NCI-H1092 (cell line): ENCODE measurements at places on chromosomes 2 and 18.

- no peak for DNase-seq
Measured at GRCh38 chr2:186533717-186534116, 47.7 kb downstream of the ZC3H15 start.

GRCh38 chr2:162337868-162338267 lies 6.1 kb upstream of the GCA start:
- DNase-seq = no peak

- DNase-seq = no peak
Measured at GRCh38 chr2:63300835-63301234, 250.2 kb downstream of the OTX1 start.

DNA sequence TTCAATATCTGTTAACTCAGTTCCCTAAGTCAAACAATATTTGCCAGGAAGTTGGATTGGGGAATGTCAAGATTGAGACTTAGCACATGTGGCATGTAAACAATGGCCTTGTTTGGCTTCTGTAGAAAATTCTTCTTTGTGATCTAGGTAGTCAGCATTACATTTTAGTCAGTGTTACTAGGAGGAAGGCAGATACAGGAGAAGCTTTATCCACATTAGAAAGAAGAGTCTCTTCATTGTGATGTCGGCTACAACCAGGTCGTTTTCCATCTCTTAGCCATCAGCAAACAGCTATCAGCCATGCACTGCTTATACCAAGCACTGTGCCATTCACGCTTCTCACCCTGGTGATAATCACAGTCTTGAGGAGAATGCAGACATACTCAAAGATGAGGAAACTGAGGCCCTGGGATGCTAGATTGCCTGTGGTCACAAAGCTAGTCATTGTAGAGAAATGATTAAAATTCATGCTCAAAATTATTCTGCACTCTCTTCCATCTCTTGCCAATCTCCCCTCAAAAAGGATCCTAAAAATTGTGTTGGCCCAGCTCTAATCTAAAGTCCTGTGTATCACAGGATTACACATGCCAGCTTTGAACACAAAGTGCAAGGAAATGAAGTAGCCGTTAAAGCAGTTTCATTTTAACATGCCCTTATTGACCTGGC lies 3.2 kb downstream of the GALNT5 start:
- DNase-seq = no peak

GRCh38 chr2:37414470-37414949 lies 70.1 kb downstream of the QPCT start:
- DNase-seq = peak; percentile 8

DNA sequence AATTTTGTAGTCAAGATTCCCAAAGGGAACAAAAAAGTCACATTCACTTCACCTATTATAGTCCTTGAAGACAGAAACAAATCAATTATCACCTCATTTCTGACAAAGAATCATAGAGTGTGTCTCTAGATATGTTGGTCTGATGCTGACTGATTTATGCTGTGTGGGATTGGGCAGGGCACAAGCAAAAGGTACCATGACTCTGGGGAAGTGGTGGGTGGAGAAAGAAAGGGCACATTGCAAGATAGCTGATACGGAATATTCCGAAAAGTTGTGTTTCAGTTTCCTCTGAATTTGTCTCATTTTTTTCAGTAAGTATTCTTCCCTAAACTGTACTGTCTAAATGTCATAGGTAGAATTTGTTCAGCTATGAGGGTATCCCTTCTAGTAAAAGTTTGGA lies 268.0 kb downstream of the MREG start:
- DNase-seq = no peak

GRCh38 chr2:207483477-207483876 lies 46.3 kb upstream of the CREB1 start:
- DNase-seq = no peak

DNA sequence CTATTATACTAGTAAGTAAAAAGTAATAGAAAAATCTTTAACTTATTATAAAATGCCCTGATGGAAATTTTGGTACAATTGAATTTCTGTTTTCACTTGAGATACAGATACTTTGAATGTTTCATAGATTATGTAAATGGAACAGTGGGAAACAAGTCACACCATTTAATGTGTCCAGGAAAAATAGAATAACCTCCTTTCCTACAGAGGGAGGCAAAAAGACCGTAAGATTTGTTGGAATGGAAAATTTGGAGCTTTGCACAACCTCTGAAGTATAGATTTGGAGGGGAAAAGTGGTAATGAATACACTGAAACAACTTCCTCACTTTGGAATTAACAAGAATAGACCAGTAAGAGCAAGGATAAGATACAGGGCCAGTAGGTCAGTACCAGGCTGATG lies 149.2 kb upstream of the L3MBTL4 start:
- DNase-seq = no peak

DNA sequence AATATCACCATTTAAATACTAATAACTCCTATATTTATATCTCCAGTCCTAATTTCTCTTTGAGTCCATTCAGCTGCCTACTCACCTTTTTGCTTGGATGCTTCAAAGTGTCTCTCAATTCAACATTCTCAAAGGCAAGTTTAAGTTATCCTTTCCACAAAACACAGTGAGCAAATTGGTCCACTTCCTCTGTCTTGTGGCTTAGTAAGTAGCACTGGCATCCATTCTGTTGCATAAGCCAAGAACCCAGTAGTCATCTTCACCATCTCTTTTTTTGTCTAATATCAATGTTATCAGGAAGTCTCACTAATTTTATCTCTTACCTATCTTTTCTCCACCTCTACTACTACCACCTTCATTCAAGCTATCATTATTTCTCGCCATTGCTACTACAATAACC lies 27.4 kb upstream of the IL1RL1 start:
- DNase-seq = no peak

DNA sequence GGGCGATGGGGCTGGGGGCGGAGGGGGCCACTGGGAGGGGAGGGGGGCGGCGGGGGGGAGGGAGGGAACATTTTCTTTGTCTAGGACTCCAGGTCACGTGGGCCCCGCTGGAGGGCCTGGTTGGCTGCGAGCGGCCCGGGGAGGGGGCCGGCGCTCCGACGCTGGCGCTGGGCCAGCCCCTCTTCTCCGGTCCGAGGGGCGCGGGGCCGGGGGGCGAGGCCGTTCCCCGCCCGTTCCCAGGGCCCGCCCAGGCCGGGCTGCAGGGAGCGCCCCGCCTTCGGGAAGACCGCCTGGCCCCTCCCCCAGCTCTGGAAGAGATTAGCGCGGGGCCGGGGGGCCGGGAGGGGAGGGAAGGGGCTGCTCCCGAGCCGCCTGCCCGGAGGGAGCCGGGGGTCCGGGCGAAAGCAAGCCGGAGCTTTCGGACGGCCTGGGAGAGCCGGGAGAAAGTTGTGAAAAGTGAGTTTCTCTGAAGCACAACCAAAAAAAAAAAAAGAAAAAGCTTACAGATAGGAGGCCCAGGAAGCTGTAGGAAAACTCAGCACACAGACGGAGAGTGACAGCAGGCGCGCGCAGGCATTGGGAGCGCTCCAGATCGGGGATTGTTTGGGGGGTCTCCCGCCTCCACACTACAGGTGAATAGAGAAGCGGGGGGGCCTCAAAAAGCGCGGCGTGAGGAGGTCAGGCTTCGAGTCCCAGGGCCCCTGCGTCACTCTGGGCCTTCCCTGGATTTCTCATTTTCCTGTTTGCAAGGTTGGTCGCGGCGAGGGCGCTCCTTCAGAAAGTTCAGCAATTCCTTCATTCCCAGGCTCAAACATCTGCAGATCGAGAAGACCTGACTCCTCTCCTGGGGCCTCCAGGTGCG lies 84.1 kb upstream of the POMC start:
- DNase-seq = peak; percentile 53

DNA sequence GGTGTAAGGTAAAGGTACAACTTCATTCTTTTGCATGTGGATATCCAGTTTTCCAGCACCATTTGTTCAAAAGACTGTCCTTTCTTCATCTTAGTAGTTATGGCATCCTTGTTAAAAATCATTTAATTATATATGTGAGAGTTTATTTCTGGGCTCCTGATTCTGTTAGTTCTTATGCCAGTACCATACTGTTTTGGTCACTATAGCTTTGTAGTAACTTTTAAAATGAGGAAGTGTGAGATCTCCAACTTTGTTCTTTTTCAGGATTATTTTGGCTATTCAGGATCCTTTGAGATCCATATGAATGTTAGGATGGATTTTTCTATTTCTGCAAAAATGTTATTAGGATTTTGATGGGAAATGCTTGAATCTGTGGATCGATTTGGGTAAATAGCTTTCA lies 16.8 kb downstream of the ACTR3 start:
- DNase-seq = no peak

- DNase-seq = no peak
Measured at GRCh38 chr18:23776306-23776705, 87.1 kb downstream of the LAMA3 start.

DNA sequence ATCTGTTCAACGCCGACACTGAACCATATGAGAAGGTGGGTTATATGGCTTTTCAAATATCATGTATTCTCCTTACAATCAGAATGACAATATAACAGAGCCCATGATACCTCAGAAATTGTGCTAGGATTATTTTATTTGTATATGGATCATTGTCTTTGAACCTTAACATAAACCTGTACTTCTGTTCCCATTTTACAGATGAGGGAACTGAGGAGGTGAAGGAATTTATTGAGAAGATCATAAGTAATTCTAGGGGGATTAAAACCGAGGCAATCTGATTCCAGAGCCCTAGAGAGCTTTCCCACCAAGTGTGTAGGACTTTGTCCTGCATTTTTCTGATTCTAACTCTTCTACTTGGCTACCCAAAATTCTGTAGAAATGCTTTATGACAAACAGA lies 279.8 kb upstream of the FANCL start:
- no peak for DNase-seq
